ENCODE measurements at places on chromosomes 1 and 21.

GRCh38 chr1:239283216-239283615 is 103.2 kb upstream of the CHRM3 start:
- no peak for DNase-seq

DNA sequence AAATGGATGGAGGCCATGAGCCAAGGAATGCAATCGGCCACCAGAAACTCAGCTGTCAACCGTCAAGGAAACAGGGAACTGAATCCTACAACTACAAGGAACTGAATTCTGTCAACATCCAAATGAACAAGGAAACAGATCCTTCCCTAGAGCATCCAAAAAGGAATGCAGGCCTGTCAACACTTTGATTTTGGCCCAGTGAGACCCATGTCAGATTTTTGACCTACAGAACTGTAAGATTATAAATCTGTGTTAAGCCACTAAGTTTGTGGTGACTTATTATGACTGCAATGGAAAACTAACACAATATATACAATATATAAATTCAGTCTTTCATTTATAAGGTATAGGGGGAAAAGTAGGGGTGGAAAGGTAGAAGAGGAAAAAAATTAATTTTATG is 55.3 kb downstream of the SHCBP1L start:
- no peak for DNase-seq

- DNase-seq, result no peak
Measured at GRCh38 chr1:224381880-224382548, 25.3 kb downstream of the CNIH4 start.

GRCh38 chr1:40784771-40785151 is 1.2 kb downstream of the KCNQ4 start:
- no peak for DNase-seq

DNA sequence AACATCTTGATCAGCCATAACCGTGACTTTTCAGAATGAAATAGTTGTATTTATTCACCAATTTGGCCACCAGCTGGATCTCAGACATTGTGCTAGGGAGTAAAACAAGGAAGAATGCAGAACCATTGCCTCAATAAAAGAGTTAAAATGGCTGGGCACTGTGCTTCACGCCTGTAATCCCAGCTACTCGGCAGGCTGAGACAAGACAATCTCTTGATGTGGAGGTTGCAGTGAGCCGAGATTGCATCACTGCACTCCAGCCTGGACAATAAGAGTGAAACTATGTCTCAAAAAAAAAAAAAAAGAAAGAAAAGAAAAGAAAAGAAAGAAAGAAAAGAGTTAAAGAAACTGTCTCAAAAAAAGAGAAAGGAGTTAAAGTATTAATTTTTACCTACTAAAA is 199.5 kb downstream of the TPR start:
- DNase-seq, result no peak

DNA sequence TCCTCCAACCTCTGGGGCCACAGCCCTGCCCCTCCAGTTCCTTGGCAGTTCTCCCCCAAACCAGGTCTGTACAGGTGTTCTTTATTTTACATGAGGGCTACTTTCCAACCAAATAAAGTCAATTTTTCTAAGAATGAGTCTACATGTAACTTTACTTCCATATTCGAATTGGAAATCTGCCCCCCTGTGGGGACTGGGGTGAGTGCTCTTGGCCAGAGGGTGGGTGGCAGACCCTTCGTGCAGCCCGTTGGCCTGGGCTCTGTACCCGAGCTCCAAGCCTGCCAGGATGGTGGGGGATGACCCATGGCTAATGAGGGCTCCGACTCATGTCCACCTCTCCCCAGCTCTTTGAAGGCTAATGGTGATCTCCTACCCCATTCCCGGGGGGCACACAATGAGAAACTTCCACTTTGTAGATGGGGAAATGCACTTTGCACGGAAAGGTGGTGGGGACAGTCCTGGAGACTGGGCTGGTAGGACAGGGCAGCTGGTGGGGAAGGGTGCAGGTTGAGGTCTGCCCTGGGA is 589 bp upstream of the CATSPER4 start:
- no peak for DNase-seq

- no peak for DNase-seq
Measured at GRCh38 chr1:38736399-38736798, 123.2 kb downstream of the RRAGC start.

GRCh38 chr1:40648928-40649591 is 16.4 kb downstream of the RIMS3 start:
- DNase-seq, result no peak

- DNase-seq, result no peak
Measured at GRCh38 chr1:168509875-168510791, 33.7 kb downstream of the XCL2 start.

GRCh38 chr1:196466166-196466565 is 142.1 kb downstream of the KCNT2 start:
- no peak for DNase-seq

GRCh38 chr1:192657760-192658159 is 21.8 kb downstream of the RGS13 start:
- DNase-seq, result no peak

DNA sequence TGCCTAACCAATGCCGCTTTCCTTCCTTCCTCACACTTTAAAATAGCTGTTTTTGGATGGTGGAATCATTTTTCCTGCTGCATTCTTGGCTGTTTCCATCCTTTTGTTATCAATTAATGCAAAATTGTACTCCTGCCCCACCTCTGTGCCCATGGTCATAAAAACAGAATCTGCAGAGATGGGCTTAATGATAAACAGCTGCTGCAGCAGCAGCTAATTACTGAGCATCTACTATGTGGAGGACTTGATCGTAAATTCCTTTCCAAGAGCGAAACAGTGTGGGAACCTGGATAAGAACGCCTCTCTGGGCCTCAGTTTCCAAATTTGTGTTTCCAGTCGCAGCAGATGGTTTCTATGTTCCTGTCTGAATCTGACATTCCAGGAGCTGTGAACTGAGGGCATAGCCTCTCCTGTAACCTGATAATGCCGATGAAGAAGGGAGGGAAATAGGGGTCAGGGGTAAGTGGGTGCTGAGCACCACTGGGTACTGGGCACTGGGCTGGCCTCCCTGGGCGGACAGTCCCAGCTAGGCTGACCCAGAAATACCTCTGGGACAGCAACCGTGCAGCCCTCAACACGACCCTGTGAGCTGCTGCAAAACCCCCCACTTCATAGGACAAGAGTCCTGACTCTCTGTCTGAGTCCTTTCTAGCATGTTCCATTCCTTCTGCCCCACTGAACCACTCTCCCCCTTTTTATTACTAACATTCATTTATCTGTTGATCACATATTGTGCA is 121.7 kb downstream of the DMRTB1 start:
- DNase-seq, result no peak

GRCh38 chr1:103108376-103109150 is at the start of gene COL11A1:
Gene COL11A1 (minus strand): TSS chr1:103108522. CDS start chr1:103108178, 344 bp downstream.
- DNase-seq, result no peak

GRCh38 chr1:39569034-39569433 is 7.6 kb downstream of the PABPC4 start:
- DNase-seq, result no peak

DNA sequence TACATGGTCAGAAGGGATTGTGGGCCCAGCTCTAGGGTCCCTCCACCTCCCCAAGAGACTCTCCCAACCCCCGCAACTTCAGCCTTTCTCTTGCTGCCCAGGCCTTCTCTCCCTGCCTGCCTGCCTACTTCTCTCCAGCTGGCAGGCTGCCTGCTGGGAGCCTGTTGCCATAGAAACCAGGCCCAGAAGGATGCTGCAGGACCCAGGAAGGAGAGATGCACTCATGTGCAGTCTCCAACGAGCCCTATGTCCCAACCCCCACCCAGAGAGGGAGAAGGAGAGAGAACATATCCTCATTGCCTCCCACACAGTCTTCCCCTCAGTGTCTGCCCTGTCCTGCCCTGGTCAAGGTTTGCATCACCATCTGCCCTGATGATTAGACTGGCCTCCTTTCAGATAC is 10.8 kb upstream of the SMIM12 start:
- no peak for DNase-seq

Data from mucosa of gallbladder (tissue), 1 donor.